Stimulated activated CD8-positive, alpha-beta memory T cell treated with anti-CD3 and anti-CD28 coated beads, Interleukin-12 subunit alpha, Interleukin-12 subunit beta, amount 100 ng/mL, for 1 hour (primary cell): ENCODE measurements at places on chromosomes 2 and 18.

DNA sequence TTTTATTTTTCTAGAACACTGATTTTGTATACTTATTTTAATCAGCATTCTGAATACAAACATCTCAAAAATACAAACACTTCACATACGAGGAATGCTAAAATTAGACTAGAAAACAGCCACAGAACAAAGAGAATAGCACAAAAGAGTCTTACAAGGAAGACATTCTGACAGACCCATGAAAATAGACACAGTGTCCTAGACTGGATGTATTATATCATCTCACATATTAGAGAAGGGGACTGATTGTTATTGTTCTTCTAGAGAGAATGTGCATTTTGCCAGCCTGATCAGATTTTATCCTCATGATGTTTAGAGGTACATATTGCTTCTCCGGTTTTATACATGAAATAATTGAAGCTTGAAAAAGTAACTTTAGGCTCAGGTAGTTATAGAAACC is 357.9 kb downstream of the DPP10 start:
- DNase-seq, result no peak

GRCh38 chr18:2468051-2468450 is 103.3 kb downstream of the METTL4 start:
- no peak for DNase-seq

- no peak for DNase-seq
Observed at GRCh38 chr2:230325316-230326243, 1.4 kb upstream of the SP140L start.

- no peak for DNase-seq
Observed at GRCh38 chr2:50661682-50662081, 370.2 kb downstream of the NRXN1 start.

DNA sequence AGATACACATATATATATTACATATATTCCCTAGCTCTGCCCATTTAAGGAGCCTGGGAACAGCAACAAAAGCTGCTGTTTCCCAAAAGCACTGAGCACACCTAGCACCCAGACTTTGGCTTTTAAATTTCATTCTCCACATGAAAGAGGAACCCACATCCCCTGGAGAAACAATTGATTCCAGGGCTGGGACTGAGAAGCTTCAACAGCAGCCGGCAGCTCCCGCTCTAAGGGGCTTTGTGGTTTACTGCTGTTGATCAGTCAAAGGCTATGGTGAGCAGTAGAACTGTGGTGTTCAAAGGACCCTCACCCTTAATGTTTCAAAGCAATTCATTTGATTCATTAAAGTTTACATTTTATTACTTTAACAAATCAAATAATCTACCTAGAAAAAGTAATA is 83.3 kb upstream of the SLC66A3 start:
- DNase-seq, result no peak

DNA sequence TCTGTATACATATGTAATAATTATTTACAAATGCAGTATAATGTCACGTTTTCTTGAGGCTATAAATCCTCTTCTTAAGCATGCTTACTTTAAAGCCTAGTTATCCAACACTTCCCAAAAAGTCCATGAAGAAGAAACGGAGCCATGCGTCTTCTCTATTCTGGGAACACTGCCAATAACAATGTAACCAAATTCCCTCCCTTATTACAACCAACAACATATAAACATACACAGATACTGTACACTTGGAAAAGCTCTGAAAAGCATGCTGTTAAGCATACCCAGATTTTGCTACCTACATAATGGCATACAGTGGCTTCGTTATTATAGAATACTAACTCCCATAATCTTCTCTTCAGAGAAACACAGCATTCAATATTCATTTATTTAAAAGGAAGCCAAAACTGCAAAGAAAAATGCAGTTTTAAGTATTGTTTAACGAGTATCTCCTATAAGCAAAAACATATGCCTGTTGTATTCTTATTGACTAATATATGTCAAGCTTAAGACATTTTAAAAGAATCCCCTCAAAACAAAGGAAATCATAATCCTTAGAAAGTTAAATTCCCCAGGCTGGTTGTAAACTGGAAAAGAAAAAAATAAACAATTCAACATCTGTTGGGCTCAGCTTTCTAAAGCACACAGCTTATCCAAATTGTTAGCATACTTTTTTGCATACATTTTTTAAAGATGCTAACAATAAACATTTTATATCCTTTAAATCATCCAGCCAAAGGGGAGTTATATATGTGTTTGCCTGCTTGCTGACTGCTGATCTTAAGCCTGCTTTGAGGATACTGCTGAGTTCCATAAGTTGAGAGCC is 83.4 kb downstream of the SLC25A12 start:
- no peak for DNase-seq

DNA sequence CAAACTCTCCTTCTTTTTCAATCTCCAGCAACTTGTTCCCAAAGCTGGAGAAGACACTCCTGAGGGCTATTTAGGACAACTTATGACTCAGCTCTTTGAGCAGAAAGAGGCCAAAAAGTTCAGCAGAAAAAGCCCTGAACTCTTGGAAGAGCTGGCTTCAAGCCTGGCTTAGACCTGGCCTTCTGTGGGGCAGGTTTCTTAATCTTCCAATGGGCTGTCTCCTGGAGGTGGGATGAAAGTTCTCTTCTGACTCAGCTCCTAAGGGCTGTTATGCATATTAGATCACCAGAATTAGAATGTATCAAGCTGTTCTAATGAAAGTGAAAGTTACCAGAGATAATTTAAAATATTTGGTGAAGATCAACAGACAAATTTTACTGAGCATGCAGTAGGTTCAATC is 129.4 kb downstream of the RAD51AP2 start:
- DNase-seq, result no peak

- no peak for DNase-seq
Observed at GRCh38 chr2:85549826-85550225, 10.9 kb downstream of the MAT2A start.

DNA sequence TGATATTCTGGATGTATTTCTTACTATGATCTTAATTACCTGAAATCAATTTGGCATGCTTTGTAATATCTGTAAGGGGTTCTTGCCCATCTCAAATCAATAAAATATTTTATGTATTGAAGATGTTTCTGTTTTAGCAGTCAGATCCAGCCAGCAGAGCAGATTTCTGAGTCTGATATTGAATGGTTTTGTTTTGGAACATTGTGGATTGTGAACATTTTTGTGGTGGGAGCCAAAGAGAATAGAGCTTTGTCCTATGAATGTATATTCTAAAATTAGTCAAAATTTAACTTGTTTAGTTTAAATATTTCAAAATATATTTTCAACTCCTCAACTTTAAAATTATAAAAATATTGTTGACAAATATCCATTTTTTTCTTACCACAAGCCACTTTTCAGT is 197.0 kb downstream of the UBE2E3 start:
- no peak for DNase-seq

DNA sequence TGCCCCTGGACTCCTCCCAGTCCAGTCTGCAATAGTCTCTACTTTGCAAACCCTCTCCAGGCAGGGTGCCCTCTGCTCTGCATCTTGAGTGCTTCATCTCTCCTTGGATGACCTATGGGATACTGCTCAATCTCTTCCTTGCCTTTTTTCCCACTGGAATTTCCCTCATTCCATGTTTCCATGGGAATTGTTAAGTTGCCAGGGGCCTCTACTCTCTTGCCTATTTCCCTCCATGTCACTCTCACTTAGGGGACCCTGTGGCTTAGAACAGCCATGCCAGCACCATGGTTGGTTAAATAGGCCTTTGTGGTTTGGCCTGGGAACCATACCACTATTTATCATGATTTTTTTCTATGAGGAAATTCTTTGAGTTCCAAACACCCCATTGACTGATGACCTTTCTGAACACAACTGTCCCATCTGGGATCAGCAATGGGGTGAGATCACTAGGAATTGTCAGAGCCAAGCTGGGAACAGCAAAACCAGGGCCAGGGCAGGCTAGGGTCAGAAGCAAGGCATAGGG is 91.4 kb upstream of the RBMS1 start:
- DNase-seq, result no peak

DNA sequence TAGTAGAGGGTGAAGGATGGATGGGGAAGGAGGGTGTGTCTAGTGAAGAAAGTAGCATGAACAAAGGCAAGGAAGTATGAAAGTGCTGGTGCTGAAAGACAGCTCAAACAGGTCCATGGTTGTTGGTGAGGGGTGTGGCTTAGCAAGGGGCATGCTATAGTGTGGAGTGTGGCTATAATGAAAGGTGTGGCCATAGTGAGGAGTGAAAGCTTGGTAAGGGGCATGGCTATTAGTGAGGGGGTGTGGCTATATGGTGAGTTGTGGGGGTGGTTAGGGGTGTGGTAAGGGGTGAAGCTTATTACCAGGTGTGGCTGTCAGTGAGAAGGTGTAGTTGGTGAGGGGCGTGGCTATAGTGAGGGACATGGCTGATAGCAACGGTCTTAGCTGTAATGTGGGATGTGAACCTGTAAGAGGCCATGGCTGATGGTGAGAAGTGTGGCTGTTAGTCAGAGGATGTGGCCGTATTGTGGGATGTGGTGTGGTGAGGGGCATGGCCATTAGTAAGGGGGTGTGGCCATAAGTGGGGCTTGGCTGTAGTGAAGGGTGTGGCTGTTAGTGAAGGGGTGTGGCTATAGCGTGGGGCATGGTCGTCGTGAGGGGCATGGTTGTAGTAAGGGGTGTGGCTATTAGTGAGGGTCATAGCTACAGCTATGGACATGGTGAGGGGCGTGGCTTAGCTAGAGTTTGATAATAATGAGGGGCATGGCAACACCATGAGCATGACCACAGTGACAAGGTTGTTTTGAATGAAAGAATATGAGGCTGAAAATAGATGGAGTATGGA is 549.6 kb downstream of the FBXO15 start:
- DNase-seq, result no peak

DNA sequence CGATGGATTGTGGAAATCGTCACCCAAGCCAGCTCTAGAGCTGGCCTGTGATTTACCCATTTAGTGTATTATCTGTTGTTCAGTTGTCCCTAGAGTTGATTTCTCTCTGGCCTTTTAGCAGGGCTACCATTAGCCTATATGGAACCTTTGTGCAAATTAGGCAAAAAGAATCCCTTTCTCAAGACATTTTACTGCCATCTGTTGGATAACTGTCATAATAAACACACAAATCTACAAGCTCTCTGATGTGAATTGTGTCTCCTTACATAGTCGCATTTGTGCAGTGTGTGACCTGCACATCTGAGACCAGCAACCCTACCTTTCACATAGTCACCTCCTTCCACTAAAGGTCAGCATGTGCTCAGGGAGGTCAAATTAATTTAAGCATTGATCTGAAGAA is 34.0 kb downstream of the LOXHD1 start:
- no peak for DNase-seq

- no peak for DNase-seq
Observed at GRCh38 chr18:78903436-78904178, 76.0 kb upstream of the SALL3 start.

- no peak for DNase-seq
Observed at GRCh38 chr18:12307701-12308385, at the start of gene TUBB6. TSS of gene TUBB6 (plus strand) at chr18:12308241. CDS start at chr18:12308293, 52 bp downstream.

- no peak for DNase-seq
Observed at GRCh38 chr2:48566592-48567310, 36.8 kb downstream of the STON1 start.

GRCh38 chr2:189157939-189158338 is 21.6 kb downstream of the COL5A2 start:
- DNase-seq, result no peak

DNA sequence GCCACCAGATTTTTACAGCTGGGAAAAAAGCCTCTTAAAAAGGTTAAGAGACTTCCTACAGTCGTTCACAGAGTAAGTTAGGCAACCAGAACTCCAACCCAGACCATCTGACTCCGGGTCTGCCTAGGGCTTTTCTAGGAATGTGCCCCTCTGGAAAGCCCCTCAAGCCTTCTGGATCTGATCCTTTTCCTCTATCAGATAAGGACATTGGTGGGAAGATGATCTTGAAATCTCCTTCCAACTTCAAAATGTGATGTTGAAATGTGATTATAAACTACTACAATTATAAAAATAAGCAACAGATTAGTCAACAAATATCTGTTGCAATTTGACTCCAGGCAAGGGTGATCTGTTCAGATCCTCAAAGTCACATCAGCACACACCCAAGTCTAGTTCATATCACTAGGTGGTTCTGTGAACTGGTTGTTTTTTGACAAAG is 270.4 kb downstream of the ARHGAP15 start:
- no peak for DNase-seq

DNA sequence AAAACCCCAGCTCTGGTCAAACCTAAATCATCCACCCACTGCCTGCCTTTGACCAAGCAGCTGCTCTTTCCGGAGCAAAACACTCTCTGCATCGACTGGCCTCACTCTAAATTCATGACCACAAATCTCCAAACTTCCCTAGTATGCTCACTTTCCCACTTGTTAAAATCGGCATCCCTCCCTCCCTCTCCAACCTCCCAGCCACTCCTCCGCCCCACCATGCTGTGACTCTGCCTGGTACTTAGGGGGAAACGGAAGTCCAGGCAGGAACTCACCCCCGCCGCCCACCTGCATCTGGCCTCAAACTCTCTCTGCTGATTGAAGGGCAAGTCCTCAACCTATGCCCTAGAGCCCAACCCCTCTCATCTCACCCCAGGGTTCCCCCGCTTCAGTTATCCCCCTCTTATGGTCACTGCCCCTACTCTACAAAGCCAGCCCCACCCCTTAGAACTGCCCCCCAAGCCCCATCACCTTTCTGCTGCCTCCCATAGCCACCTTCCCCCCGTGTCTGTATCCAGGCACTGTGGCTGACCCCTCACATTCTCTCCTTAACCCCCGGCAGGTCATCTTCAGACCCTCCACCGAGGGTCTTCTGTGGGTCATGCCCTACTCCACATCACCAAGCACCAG is 3.8 kb upstream of the ADRA2B start:
- DNase-seq, result no peak

- no peak for DNase-seq
Observed at GRCh38 chr2:189836644-189837043, 52.4 kb downstream of the PMS1 start.

GRCh38 chr2:34723683-34724082 is 1124.6 kb upstream of the FAM98A start:
- no peak for DNase-seq

- no peak for DNase-seq
Observed at GRCh38 chr2:27133195-27133875, 1.1 kb downstream of the PREB start.

DNA sequence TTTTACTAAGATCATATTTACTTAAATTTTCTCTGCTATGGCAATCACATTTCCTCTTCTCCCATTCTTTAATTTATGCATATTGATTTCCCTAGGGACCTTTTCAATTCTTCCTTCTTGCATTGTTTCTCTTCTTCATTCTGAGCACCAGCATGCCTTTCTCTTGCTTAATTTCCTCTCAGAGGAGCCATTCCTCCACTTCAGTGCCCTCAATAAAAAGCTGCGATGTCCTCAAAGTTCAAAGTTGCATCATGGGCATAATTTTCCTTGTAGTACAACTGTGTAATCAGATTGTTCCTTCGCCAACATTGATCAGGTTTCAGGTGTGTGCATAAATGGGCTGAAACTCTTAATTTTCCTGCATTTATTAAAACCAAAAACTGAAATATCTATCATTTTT is 21.8 kb upstream of the CD226 start:
- DNase-seq, result no peak

- DNase-seq, result no peak
Observed at GRCh38 chr2:153394247-153394646, 84.3 kb downstream of the RPRM start.

GRCh38 chr2:160614391-160614790 is 120.8 kb upstream of the RBMS1 start:
- DNase-seq, result no peak
